Caki2 (cell line): ENCODE measurements at places on chromosomes 7 and 10.

DNA sequence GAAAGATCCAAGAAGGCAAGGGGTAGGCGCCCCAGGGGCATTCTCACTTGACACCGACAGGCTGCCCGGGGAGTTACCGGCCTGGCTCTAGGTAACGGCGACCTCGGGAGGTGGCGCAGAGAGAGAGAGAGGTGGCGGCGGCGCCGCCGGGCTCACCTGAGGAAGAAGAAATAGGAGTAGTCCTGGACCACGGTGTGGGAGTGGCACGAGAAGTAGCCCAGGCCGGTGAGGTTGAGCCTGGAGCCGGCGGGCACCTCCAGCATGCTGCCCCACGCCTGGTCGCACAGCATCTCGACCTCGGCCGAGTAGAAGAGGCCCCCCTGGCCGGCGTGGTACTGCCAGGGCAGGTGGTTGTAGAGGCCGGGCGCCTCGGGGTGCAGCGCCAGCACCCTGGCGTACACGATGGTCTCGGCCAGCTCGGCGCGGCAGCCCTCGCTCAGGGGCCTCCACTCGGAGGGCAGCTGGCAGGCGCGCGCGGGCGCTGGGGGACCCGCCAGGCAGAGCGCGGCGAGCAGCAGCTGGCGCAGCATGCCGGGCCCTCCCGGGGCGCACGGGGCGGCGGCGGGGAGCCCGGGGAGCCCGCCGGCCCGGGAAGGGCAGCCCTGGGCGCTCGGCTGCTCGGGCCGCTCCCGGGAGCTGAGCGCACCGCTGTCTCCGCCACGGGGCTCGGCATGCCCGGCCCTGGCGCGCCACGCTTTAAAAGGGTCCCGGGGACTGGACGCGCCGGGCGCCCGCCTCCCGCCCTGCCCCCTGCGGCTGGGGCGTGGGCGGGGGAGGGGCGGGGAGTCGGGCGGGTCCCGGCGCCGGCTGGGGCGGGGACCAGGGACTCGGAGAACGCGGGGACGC lies at the start of gene CCDC3:
Gene CCDC3, minus strand, starts transcription at position 673 of the 846 bp plus-strand sequence. Its CDS starts 143 bp downstream, at position 530.
- no peak for DNase-seq

- DNase-seq, result peak; percentile 66
These were observed 17.7 kb downstream of the CLIP2 start for GRCh38 chr7:74306730-74307469.

DNA sequence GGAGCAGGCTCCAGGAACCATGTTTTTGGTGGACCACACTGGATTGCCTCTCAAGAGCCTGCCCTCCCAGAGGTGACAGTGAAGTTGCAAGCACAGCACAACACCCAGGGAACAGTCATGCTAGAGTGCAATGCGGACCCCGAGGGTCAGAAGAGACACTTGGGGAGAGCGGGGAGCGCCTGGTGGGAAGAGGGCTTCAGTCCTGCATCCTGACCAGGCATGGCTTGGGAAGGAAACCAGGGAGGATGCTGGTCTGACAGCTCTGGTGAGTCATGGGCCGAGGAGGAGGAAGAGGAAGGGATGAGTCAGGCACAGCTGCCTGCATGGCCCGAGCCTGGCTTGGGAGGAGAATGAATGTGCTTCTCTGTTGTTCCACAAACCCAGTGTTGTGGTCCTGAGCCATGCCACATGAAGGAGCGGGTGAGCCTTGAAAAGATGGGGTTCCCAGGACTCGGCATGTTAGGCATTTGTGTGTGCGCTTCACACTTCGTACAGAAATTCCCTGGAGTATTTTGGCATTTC lies 29.5 kb upstream of the ANKRD2 start:
- DNase-seq, result peak; percentile 75

GRCh38 chr10:118621304-118621942 lies 26.0 kb upstream of the PRLHR start:
- DNase-seq, result no peak

- no peak for DNase-seq
These were observed 533.6 kb downstream of the GATA3 start for GRCh38 chr10:8588135-8588534.

GRCh38 chr10:285216-285615 lies 150.0 kb downstream of the ZMYND11 start:
- DNase-seq, result no peak

DNA sequence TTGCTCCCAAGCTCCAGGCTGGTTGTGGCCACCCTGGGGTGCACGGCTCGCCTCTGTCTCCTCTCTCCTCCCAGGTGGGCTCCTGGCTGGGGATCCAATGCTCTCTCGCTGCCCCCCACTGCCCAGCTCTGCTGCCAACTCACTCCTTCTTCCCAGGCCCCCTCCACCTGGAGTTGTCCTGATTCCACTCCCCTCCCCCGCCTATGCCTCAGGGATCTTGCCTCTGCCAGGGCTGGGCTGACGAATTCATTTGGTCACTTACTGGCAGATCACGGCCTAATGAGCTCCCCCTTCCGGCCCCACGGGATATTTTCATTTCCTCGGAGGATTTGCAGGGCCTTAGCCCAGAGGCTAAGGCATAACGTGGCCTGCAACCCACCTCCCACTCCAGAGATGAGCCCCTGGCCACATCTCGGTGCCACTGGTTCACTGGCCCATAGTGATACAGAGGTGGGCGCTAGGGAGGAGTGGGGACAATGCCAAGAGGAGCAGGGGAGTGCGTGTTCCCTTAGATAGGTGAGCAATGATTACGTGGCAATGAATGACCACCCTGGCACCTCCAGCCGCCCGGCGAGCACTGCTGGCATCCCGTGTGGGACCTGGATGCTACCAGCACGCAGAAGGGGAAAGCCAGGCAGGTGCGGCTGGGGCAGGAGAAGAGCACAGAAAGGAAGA lies 344.6 kb upstream of the SHH start:
- DNase-seq, result peak; percentile 19

DNA sequence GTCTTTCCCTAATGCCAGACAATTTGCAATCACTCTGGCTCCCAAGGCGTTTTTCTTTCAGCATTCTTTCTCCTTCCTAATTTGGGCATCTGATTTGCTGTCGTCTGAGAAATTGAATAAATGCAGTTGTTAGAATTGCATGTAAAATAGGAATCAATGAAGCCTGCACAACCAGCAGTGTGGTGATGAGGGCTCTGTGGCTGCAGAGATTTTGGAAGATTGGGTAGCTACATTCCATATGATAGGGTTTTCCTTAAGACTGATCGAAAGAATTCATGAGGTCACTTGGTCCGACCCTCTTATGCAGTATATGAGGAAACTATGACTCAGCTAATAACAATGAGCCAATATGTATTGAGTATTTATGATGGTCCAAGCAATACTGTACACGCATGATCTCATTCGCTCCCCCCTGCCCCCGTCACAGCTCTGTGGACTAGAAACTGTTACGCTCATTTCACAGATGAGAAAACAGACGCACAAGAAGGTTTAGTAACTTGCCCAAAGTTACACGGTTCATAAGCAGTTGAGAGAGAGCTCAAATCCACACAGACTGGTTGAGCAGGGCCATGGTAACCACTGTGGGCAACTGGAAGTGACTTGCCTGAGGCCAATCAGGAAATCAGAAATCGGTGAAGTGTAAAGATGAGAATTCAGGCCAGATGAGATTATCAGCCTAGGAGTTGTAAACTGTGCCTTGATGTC lies 527.2 kb downstream of the GATA3 start:
- peak; percentile 97 for DNase-seq

DNA sequence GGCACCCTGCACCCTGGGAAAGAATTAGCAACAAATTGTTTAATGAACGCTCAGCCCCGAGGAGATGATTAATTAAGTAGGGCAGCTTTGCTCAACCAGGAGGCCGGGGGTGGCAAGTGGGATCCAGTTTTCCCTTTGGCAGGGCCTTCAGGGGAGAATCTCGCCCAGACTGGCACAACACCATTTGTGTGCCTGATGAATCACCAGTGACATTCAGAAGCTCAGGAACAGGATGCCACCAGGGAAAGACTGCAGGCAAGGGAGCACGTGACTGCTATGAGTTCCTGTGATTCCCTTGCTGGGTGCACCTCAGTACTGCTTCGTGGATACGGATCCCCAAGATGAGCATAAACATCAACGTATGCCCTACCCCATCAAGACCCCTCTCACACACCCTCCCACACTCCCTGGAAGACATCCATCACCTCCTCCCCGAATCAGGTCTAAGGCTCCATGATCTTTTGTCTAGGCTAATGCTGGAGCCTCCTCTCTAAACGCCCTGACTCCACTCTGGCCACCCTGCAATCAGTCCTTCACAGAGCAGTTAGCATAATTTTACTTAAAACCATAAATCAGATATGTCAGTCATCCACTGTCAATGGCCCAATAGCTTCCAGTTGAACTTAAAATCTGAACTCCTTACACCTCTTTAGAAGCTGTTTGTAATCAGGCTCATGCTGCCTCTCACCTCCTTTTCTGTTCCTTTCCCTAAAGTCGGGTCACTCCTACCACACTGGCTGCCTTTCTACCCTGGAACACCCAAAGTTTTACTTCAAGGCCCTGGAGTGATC lies 109.2 kb upstream of the AGK start:
- DNase-seq, result no peak

DNA sequence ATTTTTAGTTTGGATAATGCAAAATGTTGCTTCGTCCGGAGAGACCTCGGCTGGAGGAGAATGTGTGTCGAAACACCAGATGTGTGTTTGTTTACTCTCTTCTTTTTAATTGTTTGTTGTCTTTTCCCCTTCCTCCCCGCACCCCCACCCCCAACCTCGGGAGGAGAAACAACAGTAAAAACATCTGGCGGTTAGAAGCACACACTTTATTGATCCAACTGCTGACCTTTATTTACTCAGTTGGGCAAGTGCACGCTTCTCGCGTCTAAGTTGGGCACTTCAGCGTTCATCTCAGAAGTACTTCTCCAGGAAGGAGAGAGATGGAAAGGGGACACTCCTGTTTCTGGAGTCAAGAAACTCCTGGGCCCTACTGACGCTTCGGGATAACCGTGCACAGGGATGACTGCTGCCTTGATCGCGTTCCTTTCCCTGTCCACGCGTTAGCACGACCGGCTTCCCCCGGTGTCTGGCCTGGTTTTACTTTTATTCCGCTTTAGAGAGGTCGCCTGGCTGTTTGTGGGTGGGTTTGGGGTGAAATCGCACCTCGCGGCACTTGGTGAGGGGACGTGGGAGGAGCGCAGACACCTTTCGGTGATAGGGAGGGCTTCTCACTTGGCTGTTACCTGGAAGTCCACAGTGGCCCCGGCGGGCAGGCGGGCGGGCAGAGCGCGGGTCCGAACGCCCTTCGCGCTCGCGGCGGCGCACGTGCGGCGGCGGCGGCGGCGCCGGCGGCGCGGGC lies 168.3 kb upstream of the PPP1R3A start:
- peak; percentile 57 for DNase-seq

DNA sequence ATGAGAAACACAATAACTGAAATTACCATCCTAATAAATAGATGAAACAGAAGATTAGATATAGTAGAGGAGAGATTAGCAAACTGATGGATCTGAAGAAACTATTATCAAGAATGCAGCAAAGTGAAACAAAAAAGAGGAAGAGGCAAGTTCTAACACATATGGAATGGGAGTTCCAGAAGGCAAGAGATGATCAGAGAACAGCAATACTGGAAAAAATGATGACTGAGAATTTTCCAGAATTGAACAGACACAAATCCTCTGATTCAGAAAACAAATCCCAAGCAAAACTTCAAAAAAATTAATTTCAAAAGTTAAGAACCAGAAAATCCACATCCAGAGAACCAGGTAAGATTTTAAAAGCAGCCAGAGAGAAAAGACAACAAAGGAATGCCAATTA lies 20.2 kb upstream of the CYREN start:
- DNase-seq, result no peak

GRCh38 chr7:104804696-104805095 lies 209.3 kb upstream of the KMT2E start:
- no peak for DNase-seq

- DNase-seq, result no peak
These were observed 33.4 kb upstream of the HSPA12A start for GRCh38 chr10:116775488-116776400.

DNA sequence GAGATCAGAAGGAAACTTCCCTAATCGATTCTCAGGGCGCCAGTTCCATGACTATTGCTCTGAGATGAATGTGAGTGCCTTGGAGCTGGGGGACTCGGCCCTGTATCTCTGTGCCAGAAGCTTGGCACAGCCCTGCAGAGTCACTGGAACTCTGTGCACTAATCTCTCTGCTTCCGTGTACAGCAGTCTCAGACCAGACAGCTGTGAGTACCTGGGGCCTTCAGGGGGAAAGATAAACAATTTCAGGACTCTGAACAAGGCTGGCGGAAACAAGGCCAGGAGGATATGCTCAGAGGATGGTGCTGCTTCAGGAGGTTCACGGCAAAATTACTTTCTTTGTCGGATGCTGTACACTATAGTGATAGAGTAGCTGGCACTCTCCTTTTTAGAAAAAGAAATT lies 131.7 kb upstream of the PRSS58 start:
- no peak for DNase-seq

GRCh38 chr10:44466236-44466635 lies 81.3 kb upstream of the CXCL12 start:
- DNase-seq, result no peak

DNA sequence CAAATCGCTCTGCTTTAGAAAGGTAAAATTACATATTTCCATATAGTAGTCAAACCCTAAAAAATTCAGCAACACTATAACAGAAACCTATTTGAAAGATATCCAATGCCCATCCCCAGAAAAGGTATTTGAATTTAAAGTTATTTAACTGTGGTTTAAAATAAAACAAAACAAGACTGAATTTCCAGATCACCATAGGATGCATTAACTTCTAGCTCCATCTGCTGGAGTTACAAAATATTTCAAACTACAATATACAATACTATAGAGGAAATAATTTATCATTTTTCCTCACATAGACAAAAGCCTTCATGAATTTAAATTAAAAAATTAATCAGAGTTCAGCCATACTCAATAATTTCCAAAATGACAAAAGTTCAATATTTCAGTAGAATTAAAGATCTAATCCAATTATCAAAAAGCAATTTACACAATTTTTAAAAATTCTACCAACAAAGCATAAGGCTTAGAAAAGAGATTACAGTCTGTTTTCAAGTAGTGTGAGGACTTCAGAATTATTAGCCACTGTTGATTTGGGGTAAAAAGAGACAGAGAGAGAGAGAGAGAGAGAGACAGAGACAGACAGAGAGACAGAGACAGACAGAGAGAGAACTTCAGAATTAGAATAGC lies 75.9 kb downstream of the LMBR1 start:
- no peak for DNase-seq

GRCh38 chr10:71067098-71067740 lies 145.2 kb upstream of the UNC5B start:
- DNase-seq, result no peak

DNA sequence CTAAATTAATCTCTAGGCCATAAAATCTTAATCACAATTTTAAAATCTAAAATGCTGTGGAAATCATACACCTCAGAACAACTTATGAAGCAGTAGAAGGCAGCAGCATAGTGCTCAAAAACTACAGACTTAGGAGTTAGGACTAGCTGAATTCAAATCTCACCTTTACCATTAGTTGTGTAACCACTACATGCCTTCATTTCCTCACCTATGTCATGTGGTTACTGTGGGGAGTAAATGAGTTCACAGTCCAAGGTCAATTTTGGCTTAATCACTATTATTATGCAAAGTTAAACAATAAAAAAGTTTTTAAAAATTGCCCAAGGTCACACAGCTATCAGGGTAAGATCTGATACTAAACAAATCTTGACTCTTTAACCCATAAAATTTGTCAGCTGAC lies 37.0 kb downstream of the SNX13 start:
- no peak for DNase-seq
